ENCODE measurements at places on chromosomes 6 and 20.

- DNase-seq: no peak
Observed at GRCh38 chr6:159012201-159012600, 12.2 kb upstream of the RSPH3 start.

DNA sequence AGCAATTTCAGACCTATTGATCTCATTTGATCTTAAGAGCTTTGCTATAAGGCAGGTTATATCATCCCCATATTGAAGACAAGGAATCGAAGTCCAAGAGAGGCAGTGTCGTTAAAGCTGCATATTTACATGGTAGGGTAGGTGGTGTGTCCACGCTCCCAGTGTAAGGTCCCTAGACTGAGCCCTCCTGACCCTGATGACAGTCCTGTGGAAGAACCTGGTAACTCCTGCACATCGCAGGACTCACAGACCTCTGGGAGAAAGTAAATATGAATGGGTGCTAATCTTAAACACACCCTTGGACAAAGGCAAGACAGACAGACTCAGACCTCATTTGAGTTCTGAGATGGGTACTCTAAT, 602 bp upstream of the HLA-DPB1 start:
- DNase-seq: no peak

- no peak for DNase-seq
Observed at GRCh38 chr20:37291724-37292126, 2.3 kb downstream of the MANBAL start.

DNA sequence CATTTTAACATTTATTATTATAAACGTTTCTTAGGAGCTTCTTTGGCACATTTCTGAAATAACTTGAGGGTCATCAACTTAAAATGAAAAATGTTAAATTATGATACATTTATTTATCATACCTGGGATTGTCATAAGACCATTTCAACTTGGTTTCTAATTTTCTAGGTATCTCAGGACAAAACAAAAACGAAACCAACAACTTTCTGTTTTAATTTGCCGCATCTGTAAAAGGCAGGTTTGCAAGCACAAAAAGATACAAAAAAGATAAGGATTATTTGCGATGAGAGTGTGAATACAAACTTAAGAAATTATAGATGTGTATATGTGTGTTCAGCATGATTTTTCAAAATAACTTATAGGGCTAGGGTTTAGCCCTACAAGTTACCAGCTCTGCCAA, 395.0 kb upstream of the RUNX2 start:
- DNase-seq: no peak

- no peak for DNase-seq
Observed at GRCh38 chr20:64158346-64159285, 5.6 kb upstream of the MYT1 start.

DNA sequence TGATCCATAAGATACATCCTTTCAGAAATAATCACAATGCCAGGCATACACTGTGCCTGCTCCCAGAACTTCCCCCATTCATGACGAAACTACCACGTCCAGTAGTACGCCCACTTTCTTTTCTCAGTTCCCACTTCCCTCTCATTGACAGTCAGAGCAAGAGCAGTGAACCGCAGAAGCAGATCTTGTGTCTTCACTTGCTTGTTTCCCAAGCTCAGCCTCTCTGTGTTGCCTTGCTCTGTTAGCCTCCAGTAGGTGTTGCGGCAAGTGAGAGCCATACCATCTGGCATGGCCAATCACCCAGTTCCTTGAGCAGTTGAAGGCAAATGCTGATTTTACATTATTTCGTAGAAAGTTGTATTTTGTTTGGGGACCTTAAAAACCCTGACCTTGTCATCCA, 11.7 kb downstream of the UST start:
- DNase-seq: no peak

GRCh38 chr6:143939364-143939763, 68.7 kb downstream of the PLAGL1 start:
- DNase-seq: no peak

DNA sequence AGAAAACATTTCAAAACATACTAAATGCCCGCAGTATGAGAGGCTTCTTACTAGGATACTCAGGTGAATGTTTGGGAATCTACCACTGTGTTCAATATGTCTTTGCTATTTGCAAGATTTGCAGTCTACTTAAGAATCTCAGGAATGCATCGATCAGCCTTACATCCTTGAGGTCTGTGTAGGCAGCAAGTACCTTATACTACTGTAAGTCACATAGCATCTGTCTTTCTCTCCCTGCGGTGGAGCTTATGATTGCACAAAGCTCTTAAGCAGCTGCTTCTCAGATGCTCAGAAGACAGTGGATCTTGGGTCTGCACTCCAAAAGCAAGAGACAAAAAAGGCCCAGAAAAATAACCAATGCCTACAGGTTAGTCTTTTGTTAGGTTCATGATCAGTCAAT, 21.4 kb downstream of the PCSK2 start:
- DNase-seq: no peak

DNA sequence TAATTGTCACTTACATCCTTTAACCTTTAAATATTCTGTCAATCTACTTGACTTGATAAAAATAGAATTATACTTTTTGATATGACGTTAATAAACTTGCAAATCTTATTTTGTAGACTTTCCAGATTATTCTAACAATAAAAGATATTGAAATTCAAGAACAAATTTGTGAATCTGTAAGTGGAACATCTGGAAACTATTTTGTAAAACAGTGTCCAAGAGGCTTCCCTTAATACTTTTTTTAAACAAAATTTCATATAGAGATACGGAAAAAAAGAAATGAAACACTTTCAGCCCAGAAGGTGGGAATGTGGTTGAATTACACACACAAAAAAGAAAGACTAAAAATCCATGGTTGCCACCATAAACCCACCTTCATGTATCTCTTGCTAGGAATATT, 174.4 kb downstream of the COL19A1 start:
- no peak for DNase-seq

DNA sequence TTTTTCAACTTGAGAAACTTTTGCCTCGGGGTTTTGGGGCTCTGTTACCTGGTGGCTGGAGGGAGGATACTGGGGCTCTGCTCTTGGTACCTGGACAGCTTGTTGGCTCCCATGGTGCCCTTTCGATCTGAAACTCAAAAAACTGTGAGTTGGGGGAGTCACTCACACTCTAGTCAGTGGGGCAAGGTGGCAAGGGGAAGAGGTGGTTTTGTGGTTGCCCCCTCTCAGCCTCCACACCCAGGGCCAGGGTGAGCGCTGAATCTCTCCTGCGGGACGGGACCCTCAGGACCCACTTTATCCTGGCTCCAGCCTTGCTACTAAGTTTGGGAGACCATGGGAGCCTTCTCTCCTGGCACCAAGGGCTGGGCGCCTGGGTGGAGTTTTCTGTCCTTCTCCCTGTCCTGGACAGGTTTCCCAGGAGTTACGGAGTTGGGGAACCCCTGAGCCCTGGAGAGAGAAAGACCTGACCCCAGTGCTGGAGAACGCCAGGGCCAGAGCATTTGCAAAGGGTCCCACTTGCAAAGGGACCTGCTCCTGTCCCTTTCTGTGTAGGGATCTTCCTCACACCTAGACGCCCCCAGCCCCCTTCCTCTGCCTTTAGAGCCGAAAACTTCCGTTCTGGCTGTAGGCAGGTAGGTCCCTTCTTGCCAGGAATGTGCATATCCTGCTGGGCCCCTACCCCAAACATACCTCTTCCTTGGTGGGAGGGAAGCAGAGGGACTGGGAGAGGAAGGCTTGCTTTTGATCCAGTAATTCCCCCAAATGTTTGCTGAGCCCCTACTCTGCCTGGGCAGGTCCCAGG, 2.9 kb downstream of the FOXP4 start:
- no peak for DNase-seq

DNA sequence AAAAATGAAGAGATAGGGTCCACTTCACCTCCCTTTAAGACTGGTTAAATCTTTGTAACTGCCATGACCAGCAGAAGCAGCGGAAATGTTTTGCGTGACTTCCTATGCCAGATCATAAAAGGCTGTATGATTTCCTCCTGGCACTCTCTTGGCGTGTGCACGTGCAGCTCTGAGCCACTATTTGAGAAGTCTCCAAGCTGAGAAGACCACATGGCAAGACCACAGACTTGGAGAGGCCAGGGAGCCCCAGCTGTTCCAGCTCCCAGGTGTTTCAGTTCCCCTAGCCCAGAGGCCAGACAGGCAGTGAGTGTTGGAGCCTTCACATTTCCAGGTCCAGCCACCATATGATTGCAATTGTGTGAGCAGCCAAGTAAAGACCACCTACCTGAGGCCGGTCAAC, 259.3 kb upstream of the RIN2 start:
- DNase-seq: no peak

DNA sequence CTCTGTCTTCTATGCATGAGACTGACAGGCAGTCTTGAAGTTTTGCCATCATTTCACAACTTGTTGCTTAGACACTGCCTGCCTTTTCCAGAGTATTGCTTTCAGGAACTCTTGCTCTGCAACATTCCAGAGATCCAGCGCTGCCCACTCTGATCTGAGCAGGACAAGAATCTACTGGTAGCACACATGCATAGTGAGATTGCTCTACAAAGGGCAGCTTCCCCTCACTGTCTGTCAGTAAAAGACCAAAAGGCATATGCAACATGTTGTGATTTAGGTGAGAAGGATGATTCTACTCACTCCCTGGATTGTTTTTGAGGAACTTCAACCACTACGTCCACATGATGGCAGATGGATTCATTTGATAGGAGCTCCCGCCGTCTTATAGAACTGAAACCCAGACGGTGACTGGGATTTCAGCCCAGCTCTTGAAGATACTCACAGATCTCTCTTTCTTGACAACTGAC, 259.1 kb downstream of the ARID1B start:
- DNase-seq: no peak

DNA sequence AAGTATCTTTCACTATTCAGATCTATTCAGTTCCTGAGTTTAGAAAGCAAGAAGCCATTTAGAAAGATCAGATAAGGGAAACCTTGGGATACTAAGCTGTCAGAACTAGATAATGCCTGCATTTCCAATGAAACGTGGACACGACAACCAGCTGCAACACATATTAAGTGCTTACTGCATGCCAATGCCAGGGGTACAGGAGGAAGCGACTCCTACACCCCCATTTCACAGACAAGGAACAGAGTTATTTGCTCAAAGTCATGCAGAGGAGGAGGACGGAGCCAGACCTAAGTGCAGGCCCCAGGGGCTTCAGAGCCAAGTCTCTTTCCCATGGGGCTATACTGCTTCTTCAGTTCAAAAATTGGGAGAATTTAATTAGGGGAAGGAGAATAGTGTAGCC, 62.4 kb downstream of the PREX1 start:
- DNase-seq: no peak

- no peak for DNase-seq
Observed at GRCh38 chr6:36666287-36666686, 12.2 kb upstream of the CDKN1A start.

DNA sequence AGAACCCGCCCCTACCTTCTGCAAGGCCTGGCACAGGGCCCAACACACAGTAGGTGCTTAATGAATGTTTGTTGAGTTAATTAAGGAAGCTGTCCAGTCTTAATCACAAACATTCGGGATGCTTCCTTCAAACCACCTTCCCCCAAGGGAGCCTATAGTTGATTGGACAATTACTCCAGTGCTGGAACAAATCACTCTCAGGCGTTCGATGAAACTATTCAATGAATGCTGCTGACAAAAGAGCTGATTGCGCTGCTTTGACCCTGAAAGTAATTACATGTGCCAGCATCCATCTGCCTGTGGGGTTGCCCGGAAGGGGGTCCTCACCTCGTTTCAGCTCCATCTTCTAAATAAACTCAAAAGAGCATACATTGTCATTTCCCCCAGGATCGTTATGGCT, 112.0 kb upstream of the SRSF6 start:
- DNase-seq: no peak

DNA sequence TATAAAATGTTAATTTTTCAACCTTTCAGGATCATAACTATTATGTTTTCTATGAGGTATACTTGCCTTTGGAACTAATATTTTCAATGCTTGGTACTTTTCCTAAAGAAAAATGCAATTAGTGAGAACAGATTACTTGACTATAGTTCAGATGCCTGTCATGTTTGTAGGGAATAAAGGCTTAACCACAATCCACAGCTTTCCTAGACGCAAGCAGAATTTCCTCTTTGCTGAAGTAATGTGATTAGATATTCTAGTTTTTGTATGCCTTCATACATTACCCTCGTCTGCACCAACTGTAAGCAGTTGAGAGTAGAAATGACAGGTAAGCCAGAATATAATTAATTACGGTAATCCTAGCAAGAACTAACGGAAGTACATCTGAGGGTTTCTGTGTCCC, 581.4 kb upstream of the MMS22L start:
- no peak for DNase-seq

Data from activated CD4-positive, alpha-beta T cell treated with anti-CD3 and anti-CD28 coated beads for 24 hours (primary cell).